Endothelial cell of umbilical vein (primary cell): ENCODE measurements at places on chromosomes 2 and 18. TPM values are rescaled to one million over a fixed set of nuclear protein-coding genes. Genes with fewer than 3 reads are reported as not detected.

- H3K27me3 ChIP-seq = no peaks in the 10 kb centered on the region
- no peak overlapping the region for H3K27ac ChIP-seq
- H3K36me3 ChIP-seq = peaks cover 2% of the 10 kb centered on the region
- DNase-seq = no peak
Measured at GRCh38 chr2:127743477-127744026, 42.3 kb downstream of the SFT2D3 start.

GRCh38 chr18:3504637-3505036 lies 54.7 kb downstream of the TGIF1 start:
- no peaks in the 10 kb centered on the region for H3K36me3 ChIP-seq
- H3K27me3 ChIP-seq = no peaks in the 10 kb centered on the region
- no peak overlapping the region for H3K4me3 ChIP-seq
- H3K4me1 ChIP-seq = peaks cover 10% of the 10 kb centered on the region
- DNase-seq = no peak

DNA sequence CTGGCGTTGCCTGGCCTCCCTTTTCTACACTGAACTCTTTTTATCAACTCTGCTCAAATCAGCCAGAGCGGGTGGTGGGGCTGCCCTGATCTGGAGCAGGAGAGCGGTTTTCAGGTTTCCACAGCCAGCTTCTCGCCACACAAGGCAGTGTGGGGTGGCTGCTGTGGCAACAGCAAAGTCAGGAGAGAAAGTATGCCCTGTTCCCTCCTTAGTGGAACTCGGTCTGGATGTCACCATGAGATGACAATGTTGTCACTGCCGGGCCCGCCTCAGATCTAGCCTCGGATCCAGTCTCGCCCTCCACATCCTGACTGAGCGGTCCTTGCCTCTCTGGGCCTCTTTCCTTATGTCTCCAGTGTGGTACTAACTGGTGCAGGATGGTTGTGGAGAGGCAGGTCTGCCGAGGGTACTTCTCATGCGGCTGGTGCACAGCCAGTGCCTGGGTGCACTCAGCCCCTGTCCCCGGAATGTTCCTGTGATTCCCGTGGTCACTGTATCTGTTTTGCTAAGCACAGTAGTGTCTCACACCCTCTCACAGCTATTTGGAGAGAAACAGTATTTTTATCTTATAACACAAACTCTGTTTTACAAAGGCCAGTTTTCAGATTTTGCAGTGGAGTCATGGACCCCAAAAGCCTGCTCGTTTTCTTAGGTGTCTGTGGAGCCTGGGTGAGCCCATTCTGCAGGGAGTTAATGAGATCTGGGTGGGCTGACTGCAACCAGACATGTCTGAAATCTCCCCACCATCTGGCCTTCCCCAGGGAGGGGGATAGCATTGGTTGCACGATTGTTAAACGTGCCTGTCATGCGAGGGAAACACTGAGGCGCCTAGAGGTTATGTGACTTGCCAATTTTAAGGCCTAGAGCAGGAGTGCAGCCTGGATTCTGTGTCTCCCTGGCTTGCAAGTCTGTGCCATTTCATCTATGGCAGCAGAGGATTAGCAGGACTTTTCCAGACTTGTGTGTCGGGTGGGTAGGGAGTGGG lies 261.1 kb upstream of the AGAP1 start:
- H3K27me3 ChIP-seq = peaks cover 4% of the 10 kb centered on the region
- peaks cover 10% of the 10 kb centered on the region for H3K4me1 ChIP-seq
- H3K27ac ChIP-seq = no peak overlapping the region
- H3K36me3 ChIP-seq = no peaks in the 10 kb centered on the region

Gene SLC4A5
- polyA plus RNA-seq = 0.12 and 0.21 TPM in 2 replicates
